ENCODE measurements at places on chromosomes 7 and 10.
A peak's percentile ranks its signal among the peaks of the same experiment; 100 is the strongest.

DNA sequence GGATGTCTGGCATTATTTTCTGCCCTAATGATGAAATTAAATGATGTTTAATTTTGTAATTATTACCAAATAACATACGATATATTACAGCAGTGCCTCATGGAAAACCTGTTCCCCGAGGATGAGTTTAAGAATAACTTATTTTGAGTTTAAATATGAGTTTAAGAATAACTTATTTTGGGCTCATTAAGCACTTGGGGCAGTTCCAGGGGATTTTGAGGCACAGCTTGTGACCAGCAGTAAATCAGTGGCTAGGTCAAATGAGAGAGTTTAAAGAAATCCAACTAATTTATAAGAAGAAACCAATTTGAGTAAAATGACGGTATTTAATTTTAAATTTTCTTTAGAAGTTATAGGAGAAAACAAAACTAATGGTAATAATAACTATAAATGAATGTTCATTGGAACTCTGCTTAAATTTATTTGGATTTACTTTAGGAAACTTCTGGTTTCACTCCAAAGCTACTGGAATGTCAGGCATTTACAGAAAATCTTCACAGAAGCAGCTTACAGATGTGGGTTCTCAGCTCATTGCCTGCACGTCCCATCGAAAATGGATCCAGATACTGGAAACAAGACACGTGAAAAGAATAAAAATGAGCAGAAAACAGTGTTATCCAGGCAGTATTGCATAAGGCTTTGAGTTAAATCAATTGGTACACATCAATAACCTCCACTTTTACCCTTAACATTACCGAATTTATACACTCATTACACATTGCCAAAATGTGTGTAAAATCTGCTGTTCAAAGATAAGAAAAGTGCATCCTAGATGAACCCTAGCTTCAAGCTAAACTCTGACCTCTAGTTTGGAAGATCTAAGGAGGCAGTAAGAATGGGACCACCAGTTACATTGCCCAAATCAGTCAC, 784.5 kb upstream of the IGFBP3 start:
- DNase-seq, result no peak

DNA sequence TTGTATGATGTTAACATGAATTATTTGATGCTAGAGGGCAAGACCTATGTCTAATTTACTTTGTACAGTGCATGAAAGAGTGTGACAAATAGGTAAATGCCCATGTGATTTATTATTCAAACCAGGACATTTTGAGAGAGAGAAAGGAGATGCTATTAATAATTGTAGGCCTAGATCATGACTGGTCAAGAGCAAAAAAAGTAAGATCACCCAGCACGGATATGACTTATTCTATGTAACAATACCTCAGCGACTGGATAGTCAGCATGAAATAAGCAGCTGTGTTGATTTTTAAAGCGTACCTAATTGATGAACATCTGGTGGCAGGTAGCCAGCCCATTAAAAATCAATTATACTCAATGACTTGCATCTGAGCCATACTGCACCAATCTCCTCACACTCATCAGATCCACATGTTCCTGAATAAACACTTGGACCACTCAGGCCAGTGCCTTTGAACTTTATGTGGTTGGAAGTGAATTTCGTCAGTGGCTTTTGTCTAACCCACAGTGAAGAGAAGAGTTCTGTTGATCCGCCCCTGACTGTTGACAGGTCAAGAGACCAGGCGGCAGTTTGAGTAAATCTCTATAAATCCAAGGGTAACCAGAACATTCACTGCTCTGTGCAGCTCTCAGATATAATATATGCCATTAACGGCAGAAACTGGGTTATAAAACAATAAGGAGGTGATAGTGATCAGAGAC, 435.3 kb downstream of the MDFIC start:
- DNase-seq, result no peak

GRCh38 chr7:121394709-121395140, 1.4 kb downstream of the FAM3C start:
- DNase-seq, result peak; percentile 26

DNA sequence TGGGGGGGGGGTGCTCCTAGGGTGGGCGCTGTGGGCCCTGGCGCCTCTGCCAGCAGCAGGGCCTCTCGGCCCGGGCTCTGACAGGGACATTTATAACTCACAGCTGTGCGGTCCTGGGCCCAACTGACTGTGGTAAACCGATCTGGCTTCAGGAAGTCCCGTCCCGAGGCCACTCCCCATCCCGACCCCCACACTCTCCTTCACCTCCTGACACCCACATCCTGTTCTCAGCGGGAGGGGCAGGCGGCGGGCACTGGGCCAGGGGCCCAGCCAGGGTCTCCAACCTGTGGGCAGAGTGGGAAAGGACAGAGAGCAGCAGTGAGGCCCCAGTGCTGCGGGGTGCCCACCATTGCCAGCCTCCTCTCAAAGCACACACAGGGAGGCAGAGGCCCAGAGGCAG, 69.1 kb downstream of the ZMIZ1 start:
- peak; percentile 83 for DNase-seq

DNA sequence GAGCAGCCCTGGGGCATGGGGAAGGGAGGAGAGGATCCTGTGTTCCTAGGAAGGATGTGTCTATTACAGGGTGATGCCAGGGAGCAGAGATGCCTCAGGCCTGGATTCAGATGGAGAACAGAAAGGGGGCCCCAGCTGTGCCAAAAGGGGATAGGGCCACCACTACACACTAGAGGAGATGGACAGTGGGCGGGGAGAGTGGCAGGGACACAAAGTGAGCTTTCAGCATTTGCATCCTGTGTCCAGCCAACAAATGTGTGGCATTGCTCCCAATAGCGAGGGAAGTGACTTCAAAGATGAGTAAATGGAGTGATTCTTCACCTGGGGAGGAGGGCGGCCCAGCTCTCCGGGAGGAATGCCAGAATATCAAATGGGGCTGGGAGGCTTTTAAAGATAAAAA, 64.9 kb upstream of the WAPL start:
- no peak for DNase-seq

- no peak for DNase-seq
Measured at GRCh38 chr10:85047979-85048378, 719.6 kb downstream of the CCSER2 start.

GRCh38 chr10:7956508-7956907, 98.0 kb upstream of the GATA3 start:
- DNase-seq, result no peak

DNA sequence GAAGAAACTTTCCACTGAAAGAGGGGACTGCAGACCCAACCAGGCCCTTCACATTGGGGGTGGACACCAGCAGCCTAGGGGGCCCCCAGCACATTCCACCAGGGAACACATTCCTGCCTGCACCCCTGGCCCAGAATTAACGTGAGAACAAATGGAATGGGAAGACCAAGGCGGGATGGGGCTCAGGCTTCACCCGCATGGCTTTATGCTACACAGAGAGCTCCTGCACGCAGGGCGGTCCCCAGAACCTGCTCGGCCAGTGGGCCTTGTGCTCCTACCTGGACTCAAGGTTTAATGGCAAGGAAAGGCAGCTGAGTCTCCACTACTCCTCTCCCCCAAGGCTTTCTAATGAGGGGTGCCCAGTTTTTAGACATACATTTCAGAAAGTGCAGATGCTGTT, 146.3 kb upstream of the GPR26 start:
- DNase-seq, result no peak

- no peak for DNase-seq
Measured at GRCh38 chr10:26969145-26969926, 108.6 kb upstream of the ABI1 start.

- no peak for DNase-seq
Measured at GRCh38 chr7:12805518-12805928, 118.1 kb downstream of the ARL4A start.
